ENCODE measurements at places on chromosomes 3 and 15.
A peak's percentile ranks its signal among the peaks of the same experiment; 100 is the strongest.

DNA sequence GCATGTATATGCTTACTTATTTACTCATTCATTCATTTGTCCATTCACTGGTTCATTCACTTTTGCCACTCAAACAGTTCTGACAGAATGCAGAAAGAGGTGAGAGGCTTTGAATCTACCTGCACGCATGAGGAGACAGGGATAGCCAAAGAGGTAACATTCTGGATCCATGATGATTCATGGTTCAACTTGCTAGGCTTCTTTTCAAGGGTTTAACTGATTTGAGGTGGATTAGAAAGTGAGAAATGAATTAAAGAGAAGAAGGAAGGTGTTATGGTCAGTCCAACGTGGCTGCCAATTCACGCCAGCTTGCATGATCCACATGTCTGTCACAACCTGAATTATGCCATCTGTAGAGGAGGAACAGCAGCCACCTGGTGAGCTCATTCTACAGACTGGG, 260.6 kb downstream of the ARRDC4 start:
- no peak for DNase-seq

- no peak for DNase-seq
These were observed 87.9 kb downstream of the STT3B start for GRCh38 chr3:31620656-31621055.

DNA sequence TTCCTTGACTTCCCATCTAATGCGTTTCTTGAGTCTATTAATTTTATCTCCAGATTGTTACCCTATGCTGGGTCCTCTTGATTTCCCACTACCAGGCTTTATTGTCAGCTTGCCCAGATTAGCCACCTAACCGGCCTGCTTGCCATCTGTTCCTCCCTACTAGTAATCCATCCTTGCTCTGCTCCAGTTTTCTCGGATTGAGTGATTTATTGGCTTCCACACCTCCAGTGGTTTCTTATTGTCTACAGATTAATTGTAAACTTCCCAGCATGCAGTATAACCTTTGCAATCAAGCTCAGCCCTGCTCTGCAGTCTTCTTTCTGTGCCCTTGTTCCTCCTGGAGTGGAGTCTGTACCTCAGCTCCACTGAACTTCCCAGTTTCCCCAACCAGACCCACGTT, 63.4 kb downstream of the ARHGEF26 start:
- no peak for DNase-seq

GRCh38 chr3:71497367-71497897, 86.1 kb downstream of the FOXP1 start:
- DNase-seq = no peak

DNA sequence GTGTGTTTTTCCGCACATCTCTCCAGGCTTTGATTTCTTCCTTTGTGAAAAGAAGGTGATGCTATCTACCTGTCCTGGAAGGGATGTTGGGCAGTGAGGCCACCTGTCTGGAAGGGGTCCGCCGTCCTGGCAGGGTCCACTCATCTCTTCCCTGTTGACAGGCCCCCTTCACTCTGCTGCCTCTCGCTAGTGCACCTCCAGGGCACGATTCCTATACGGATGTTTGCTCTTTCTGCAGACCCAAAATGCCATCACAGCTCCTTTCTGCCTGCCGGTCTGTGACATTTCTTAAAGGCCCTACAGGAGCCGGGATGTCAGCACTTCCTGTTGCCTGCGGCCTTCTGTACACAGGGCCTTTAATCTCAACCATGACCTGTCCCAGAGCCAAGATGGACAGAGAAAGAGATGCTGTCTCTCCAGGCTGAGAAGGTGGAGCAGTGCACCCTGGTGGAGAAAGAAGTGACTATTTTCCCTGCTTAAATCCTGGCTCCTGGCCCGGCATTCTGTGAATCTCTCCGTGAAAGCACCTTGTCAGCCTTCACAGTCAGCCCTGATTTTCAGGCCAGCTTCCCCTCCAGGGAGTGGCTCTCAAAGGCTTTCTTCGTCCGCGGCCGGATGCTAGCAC, 7.4 kb downstream of the FAM3D start:
- DNase-seq = peak; percentile 66

Data from left lobe of liver (tissue), 2 donors.